ENCODE measurements at places on chromosomes 5 and 9. TPM values are rescaled to one million over a fixed set of nuclear protein-coding genes. Genes with fewer than 3 reads are reported as not detected.

DNA sequence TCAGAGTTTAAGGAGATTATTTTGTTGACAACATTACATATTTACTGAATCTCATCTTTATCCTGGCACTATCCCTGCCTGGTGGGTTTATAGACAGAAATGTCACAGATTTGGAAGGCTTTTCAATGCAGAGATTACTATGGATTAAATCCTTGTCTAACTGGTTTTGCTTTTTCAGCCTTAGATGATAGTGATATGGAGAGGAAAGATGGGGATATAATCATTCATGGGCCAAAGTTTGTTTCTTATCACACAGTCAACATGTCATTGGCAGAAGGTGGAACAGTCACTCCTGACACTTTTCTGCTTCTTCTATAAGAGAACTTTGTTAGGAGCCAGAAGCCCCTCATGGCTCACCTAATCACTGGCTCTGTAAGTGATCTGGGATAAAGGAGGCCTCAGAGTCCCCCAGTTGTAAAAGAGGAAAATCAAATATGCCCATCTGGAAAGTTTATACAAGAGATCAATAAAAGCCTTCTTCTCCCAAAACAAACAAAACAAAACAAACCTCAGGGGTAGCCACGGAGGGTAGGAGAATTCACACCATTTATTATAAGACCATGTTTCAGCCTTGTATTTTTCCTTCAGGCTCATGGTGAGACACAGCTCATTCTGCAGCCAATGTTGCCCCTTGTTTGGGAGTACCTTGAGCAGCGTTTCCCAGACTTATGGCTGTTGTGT is 101.2 kb downstream of the PCSK1 start:
- DNase-seq, result no peak

Gene CRHBP
- not detected for total RNA-seq

Gene PDZD2
- 9.9 TPM for total RNA-seq

GRCh38 chr5:132837868-132838267 is 7.4 kb upstream of the SHROOM1 start:
- no peak for DNase-seq

Gene NR6A1
- 99.3 TPM for total RNA-seq

Gene LPAR1
- total RNA-seq, result 0.99 TPM

Data from H9 (cell line).